ENCODE measurements at places on chromosomes 5 and 9. TPM values are rescaled to one million over a fixed set of nuclear protein-coding genes. Genes with fewer than 3 reads are reported as not detected.
A peak's percentile ranks its signal among the peaks of the same experiment; 100 is the strongest.

GRCh38 chr9:131028221-131028884 lies 19.4 kb downstream of the LAMC3 start:
- H3K27me3 ChIP-seq = peaks cover 21% of the 10 kb centered on the region
- no peaks in the 10 kb centered on the region for H3K36me3 ChIP-seq

GRCh38 chr5:135429301-135430134 lies 17.6 kb downstream of the DCANP1 start:
- DNase-seq = no peak
- H3K27ac ChIP-seq = no peak overlapping the region
- H3K27me3 ChIP-seq = peaks cover 6% of the 10 kb centered on the region
- peaks cover 9% of the 10 kb centered on the region for H3K4me1 ChIP-seq
- no peaks in the 10 kb centered on the region for H3K36me3 ChIP-seq

The PDE8B gene
- 1.1 TPM for total RNA-seq

The KIF4B gene
- total RNA-seq = not detected

The GCNT1 gene
- total RNA-seq = 1.6 TPM

GRCh38 chr5:32936329-32936728 lies 225.2 kb downstream of the NPR3 start:
- no peak overlapping the region for H3K4me3 ChIP-seq
- H3K27me3 ChIP-seq = no peaks in the 10 kb centered on the region
- no peaks in the 10 kb centered on the region for H3K36me3 ChIP-seq
- H3K27ac ChIP-seq = no peak overlapping the region
- no peak for DNase-seq

GRCh38 chr9:70428781-70429180 lies 14.3 kb upstream of the KLF9 start:
- no peak overlapping the region for H3K27ac ChIP-seq
- DNase-seq = no peak
- peaks cover 5% of the 10 kb centered on the region for H3K27me3 ChIP-seq
- no peaks in the 10 kb centered on the region for H3K4me1 ChIP-seq
- H3K4me3 ChIP-seq = no peak overlapping the region

The GHR gene
- 0.27 TPM for total RNA-seq

The URM1 gene
- total RNA-seq = 73.2 TPM

The RETREG1 gene
- 6.2 TPM for total RNA-seq

- H3K4me3 ChIP-seq = no peak overlapping the region
- H3K36me3 ChIP-seq = peaks cover 3% of the 10 kb centered on the region
- H3K4me1 ChIP-seq = peaks cover 16% of the 10 kb centered on the region
- DNase-seq = no peak
- no peak overlapping the region for H3K27ac ChIP-seq
These were observed 22.5 kb upstream of the RAD23B start for GRCh38 chr9:107260437-107261081.

- no peak overlapping the region for H3K27ac ChIP-seq
- no peak overlapping the region for H3K4me3 ChIP-seq
- H3K36me3 ChIP-seq = no peaks in the 10 kb centered on the region
- H3K27me3 ChIP-seq = no peaks in the 10 kb centered on the region
These were observed 109.8 kb upstream of the ZNF462 start for GRCh38 chr9:106753155-106753671.

DNA sequence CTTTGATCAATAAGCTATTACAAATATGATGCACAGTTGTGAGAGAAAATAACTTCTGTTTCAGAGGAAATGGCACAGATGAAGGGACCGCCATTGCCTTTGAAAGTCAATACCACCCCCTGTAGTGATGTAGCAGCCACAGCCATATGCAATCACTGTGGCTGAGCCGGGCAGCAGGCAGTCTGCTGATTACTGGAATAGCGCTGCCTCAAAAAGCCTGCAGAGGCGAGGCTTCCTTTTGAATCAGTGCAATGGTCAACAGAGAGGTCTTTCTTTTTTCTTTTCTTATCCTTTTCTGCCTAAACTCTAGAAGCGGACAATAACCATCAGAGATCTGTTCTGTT lies 265.1 kb upstream of the TAS2R1 start:
- DNase-seq = no peak
- peak overlapping the region; percentile 14 for H3K27ac ChIP-seq

DNA sequence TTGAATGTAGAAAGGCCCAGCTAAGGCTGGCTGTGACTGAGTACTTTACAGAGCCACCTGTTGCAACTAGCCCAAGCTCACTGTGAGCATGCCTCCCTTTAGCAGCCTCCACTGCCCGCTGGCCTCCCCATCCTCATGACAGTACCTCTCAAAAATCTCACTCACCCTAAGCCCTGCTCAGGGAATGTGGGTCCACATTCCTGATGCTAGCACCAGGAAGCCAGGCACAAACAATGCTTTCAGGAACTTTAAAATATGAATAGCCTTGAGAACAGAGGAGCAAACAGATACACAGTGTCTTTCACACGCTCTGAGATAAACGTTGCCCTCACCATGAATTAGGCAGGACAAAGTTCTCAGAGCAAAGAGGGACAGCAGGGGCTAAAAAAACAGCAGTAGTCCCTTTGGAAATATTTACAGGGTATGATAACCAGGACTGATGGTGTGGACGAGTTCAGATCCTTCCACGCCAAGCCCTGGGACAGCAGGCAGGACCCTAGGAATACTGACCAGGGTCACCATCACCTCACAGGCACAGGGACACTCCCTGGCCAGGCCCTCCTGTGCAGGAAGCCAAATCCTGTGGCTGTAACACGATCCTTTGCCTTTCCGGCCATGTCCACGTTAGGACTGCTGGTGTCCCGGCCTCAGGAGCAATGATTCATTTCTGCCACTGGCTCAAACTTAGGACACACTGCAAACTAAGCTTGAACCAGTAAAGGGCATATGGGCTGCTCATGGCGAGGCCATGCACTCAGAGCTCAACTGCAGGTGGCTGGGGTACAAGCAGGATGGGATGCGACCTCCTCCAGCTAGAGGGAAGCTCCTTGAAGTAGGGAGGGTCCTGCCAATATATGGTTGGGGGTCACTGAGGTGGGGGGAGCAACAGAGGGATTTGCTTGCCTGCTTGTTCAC lies 9.6 kb downstream of the ACSL6 start:
- H3K36me3 ChIP-seq = no peaks in the 10 kb centered on the region
- DNase-seq = no peak
- peaks cover 48% of the 10 kb centered on the region for H3K4me1 ChIP-seq
- peak overlapping the region; percentile 60 for H3K4me3 ChIP-seq
- H3K27ac ChIP-seq = peak overlapping the region; percentile 90

DNA sequence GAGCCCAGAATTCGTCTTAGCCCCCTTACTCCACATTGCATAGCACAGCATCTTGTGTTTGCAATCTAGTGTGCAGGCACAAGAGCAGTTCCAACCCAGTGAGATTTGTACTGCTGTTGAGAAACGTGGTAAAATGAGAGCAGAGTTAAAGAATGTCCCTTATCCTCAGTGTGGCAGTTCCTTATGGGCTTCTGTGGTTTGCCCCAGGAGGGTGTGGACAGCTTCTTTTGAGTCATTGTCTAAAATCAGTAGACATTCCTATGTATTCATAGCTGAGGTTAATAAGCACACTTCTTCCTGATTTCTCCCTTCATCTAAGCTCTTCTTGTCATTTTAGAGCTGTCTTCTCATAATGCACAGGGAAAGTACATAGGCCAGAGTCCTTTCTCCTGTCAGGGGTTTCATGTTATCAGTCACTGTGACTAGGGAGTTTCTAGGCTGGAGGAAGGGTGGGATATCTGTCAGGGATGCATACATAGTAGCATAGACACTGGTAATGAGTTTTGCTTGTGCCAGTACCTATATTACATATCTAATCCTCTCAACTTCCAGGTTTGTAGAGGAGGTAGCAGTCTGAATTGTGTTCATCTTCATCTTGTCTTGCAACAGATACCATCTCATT lies 2.0 kb upstream of the CAVIN4 start:
- no peaks in the 10 kb centered on the region for H3K27me3 ChIP-seq
- DNase-seq = no peak
- no peak overlapping the region for H3K4me3 ChIP-seq
- H3K4me1 ChIP-seq = peaks cover 8% of the 10 kb centered on the region
- no peak overlapping the region for H3K27ac ChIP-seq

The VCAN gene
- 234 TPM for total RNA-seq

DNA sequence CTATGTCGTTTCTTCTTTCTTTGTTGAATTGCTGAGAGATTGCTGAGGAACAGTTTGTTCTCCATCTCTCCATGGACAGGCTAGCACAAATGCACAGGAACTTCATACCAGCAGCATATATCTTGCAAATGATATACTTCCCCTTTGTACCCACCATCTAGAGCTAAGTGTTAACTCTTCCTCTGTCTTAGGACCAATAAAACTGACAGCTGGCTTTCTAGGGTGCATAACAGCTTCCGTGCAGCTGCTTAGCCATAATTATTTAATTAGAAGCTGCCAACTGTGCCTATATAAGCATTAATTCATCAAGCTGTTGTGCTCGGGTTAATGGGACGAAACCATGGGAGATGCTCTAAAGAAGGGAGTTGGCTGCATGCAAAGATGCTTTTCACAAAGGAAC lies 38.7 kb downstream of the KCTD16 start:
- H3K27me3 ChIP-seq = peaks cover 36% of the 10 kb centered on the region
- no peak for DNase-seq
- H3K4me1 ChIP-seq = peaks cover 16% of the 10 kb centered on the region
- no peak overlapping the region for H3K27ac ChIP-seq
- H3K4me3 ChIP-seq = no peak overlapping the region
- no peaks in the 10 kb centered on the region for H3K36me3 ChIP-seq

GRCh38 chr9:79369676-79370075 lies 202.1 kb upstream of the TLE4 start:
- H3K4me1 ChIP-seq = no peaks in the 10 kb centered on the region
- no peaks in the 10 kb centered on the region for H3K27me3 ChIP-seq
- H3K27ac ChIP-seq = no peak overlapping the region
- no peaks in the 10 kb centered on the region for H3K36me3 ChIP-seq

The CTXN3 gene
- not detected for total RNA-seq

DNA sequence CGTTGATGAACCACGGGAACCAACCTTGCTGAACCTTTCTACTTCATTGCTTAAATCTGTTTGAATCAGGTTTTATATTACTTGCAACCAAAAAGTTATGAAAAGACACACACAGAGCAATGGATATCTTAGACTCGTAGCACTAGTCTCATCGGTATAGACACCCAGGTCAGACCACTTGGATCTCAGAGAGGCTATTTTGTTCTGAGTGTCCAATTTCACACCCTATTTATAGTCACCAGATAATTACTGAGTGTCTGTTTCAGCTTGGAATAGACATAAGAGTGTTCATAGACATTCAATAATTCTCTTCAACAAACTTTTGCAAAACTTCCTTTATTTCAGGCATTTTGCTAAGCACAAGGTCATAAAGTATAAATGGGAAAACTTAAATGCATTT lies 145.4 kb upstream of the EGFLAM start:
- DNase-seq = no peak
- no peaks in the 10 kb centered on the region for H3K36me3 ChIP-seq
- no peaks in the 10 kb centered on the region for H3K27me3 ChIP-seq
- no peak overlapping the region for H3K27ac ChIP-seq
- peaks cover 10% of the 10 kb centered on the region for H3K4me1 ChIP-seq

The ANKRD18A gene
- total RNA-seq = 7.6 TPM

- H3K4me1 ChIP-seq = no peaks in the 10 kb centered on the region
- DNase-seq = no peak
- no peak overlapping the region for H3K27ac ChIP-seq
- no peak overlapping the region for H3K4me3 ChIP-seq
- peaks cover 2% of the 10 kb centered on the region for H3K36me3 ChIP-seq
These were observed 729.8 kb downstream of the EFNA5 start for GRCh38 chr5:106940986-106941385.

- no peak overlapping the region for H3K4me3 ChIP-seq
- H3K27ac ChIP-seq = no peak overlapping the region
- no peaks in the 10 kb centered on the region for H3K27me3 ChIP-seq
- no peaks in the 10 kb centered on the region for H3K36me3 ChIP-seq
These were observed 105.8 kb downstream of the SREK1 start for GRCh38 chr5:66249920-66250319.

- peaks cover 37% of the 10 kb centered on the region for H3K36me3 ChIP-seq
- H3K4me3 ChIP-seq = no peak overlapping the region
- no peak overlapping the region for H3K27ac ChIP-seq
- DNase-seq = no peak
- no peaks in the 10 kb centered on the region for H3K27me3 ChIP-seq
- no peaks in the 10 kb centered on the region for H3K4me1 ChIP-seq
These were observed 26.8 kb downstream of the AMBP start for GRCh38 chr9:114051281-114051680.

The GPR150 gene
- not detected for total RNA-seq

DNA sequence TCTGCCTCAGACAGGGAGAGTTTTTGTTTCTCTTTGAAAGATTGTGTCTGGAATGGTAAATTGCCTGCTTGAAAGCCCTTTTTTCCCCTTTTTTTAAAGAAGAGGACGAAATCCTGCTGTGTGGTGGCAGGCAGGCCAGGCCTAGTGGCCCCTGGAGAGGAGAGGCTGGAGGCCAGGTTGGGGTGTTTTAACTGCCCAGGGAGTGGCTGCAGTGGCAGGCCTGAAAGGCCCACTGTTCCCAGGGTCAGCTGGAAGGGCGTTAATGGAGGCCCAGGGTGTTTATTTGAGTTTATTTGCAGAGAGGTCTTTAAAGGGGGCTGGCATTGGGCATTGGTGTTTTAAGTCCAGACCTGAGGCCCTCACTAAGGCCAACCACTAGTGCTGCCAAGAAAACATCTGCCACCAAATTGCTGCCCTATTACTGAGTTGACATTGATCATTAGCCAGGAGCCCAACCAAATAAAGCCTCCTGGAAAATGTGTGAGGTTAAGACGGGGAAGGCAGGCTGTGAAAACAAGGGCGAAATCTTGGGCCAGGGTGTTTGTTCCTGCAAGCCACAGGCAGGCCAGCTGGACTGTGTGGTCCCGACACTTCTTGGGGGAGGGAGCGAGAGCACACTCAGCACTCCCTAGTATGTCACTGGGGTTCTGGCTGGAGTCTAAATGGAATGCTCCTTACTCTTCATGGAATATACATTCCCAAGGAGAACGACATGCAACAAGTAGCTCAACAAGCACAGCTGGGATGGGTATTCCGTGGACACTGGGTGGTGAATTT lies 5.0 kb downstream of the JADE2 start:
- H3K4me3 ChIP-seq = peak overlapping the region; percentile 56
- no peaks in the 10 kb centered on the region for H3K36me3 ChIP-seq
- no peak for DNase-seq
- peaks cover 31% of the 10 kb centered on the region for H3K4me1 ChIP-seq

- H3K4me1 ChIP-seq = peaks cover 22% of the 10 kb centered on the region
- no peak for DNase-seq
- no peak overlapping the region for H3K27ac ChIP-seq
- H3K4me3 ChIP-seq = no peak overlapping the region
- no peaks in the 10 kb centered on the region for H3K36me3 ChIP-seq
- no peaks in the 10 kb centered on the region for H3K27me3 ChIP-seq
These were observed 293.9 kb upstream of the IRX4 start for GRCh38 chr5:2176581-2176980.

GRCh38 chr5:159403906-159404681 lies 73.8 kb upstream of the IL12B start:
- H3K27me3 ChIP-seq = peaks cover 6% of the 10 kb centered on the region
- DNase-seq = no peak
- no peak overlapping the region for H3K27ac ChIP-seq
- H3K36me3 ChIP-seq = no peaks in the 10 kb centered on the region

DNA sequence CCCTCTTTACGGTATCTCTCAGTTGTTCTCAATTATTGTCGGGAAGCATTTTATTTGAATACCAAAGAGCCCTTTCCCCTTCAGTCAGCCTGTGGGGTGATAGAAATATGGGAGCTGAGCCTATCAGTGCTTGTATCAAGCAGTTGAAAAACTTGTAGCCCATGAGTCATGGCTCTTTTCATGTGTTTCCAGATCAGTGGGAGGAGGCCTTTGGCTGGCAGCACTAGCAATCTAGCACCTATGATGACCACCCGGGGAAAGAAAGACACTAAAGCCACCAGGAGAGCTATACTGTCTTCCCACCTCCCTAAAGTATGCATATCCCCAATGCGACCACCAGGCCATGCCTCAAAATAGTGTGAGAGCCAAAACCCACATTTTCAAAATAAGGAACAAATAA lies 696.9 kb upstream of the C9orf72 start:
- no peaks in the 10 kb centered on the region for H3K4me1 ChIP-seq
- no peak overlapping the region for H3K4me3 ChIP-seq
- DNase-seq = no peak
- H3K27ac ChIP-seq = no peak overlapping the region
- H3K27me3 ChIP-seq = no peaks in the 10 kb centered on the region

All from neural crest cell (in vitro differentiated cells).